Heart right ventricle (tissue), 16 donors: ENCODE measurements at places on chromosomes 2 and 18. TPM values are rescaled to one million over a fixed set of nuclear protein-coding genes. Genes with fewer than 3 reads are reported as not detected.

- DNase-seq = no peak
Observed at GRCh38 chr2:120066800-120067547, 54.1 kb downstream of the EPB41L5 start.

DNA sequence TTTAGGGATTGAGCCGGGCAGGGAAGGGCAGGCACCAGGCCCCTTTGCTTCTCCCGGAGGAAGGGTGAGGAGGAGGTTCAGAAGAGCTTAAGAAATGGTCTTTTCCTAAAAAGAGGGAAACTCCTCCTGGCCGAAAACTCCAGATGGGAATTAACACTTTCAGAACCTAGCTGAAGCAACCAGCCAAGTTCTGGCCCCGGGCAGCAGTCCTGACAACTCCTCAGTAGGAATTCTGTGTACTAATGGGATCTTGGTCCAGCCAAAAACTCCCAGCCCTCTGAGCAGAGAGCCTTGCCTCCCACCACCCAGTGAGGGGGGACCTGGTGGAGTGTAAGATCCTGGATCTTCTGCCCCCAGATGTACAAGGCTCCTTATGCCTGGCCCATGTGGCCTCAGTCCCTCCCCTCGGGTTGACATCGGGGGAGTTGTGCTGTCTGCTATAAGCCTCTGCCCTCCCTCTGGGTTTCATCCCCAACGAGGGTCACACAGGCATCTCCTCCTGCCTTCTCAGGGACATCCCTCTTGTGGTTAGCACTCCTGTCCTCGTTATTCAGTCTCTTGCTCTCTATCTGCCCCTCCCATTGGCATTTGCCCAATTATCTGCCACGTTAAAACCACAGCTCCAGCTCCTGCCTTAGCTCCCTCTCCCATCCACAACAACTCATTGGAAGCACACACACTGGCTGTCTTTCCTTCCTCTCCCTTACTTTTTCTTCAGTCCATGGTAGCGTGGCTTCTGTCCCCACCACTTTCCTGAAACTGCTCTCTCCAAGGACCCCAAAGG, 184.6 kb downstream of the CYP26B1 start:
- DNase-seq = no peak

- DNase-seq = no peak
Observed at GRCh38 chr2:127081826-127082633, 24.9 kb downstream of the BIN1 start.

DNA sequence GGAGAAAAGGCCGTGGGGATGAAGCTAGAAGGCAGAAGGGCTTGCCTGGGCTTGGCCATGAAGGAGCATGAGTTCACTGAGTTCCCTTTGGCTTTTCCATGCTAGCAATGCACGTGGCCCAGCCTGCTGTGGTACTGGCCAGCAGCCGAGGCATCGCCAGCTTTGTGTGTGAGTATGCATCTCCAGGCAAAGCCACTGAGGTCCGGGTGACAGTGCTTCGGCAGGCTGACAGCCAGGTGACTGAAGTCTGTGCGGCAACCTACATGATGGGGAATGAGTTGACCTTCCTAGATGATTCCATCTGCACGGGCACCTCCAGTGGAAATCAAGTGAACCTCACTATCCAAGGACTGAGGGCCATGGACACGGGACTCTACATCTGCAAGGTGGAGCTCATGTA, 2.9 kb downstream of the CTLA4 start:
- DNase-seq = no peak

GRCh38 chr2:183000846-183001245, 37.4 kb downstream of the NCKAP1 start:
- no peak for DNase-seq

DNA sequence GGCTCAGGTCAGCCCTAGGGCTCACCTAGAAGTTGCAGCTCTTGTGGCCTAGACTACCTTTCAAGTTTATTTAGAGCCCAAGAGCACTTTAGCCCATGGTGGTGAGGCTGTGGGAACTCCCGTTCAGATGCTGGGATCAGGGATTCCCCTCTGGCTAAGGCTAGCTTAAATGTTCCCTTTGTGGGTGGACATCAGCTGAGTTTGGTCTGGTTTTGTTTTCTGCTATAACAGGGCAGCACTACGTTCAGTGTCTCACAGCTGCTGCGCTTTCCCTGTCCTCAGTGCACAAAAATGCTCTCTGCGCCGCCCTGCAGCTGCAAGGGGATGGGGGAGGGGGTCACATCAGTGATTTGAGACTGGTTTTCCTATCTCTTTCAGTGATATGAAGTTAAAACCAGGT, 170.5 kb upstream of the KCNJ3 start:
- no peak for DNase-seq

DNA sequence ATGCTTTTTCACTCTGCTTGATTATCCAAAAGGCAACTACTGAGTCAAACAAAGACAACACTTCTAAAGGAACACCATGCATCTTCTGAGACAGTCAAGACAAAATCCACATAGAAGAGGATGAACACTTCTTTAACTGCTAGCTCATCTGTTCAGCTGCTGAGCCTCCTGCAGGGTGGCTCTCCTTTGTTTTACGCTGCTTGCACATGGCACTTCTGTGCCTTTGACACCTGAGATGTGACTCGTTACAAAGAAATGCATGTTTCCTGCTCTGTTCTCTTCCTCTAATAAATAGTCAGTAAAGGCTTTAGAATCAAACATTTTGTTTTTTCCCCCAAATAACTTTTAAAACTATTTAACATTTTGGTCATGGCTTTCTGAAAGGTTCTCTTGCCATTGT, 1129.4 kb downstream of the TDRD15 start:
- DNase-seq = no peak

DNA sequence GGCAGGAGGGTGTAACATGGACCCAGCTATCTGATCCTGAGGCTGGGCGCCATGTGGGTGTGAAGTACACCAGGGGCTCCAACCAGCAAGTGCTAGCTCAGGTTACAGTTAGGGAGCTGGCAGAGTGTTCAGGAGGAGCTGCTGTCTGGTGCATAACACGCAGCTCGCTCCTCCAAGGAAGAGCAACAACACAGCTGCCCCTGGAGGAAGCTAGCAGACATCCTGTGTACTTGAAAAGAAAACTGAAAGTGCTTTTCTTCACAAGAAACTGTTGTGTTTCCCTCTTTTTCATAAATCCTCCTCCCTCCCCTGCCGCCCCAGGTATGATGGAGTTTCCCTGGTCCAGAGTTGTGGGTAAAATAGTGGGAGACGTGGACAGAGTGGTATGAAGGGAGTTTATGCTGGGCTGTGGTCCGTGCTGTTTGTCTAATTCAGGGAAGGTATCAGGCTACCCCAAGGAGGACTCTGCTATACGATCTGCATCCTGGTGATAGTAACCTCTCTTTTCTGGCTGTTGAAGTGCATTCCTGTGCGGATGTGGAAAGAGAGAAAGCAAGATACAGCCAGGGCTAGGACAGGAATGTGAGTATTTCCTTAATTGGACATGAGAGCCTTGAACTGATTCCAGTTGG, 6.1 kb upstream of the LBH start:
- peak; percentile 59 for DNase-seq

- no peak for DNase-seq
Observed at GRCh38 chr2:15660491-15661294, 69.0 kb downstream of the DDX1 start.

- DNase-seq = no peak
Observed at GRCh38 chr2:135009339-135009738, 37.9 kb downstream of the MAP3K19 start.

- no peak for DNase-seq
Observed at GRCh38 chr2:238019962-238020361, 40.8 kb upstream of the SCLY start.

- DNase-seq = peak; percentile 3
Observed at GRCh38 chr2:239913636-239914417, 111.3 kb downstream of the NDUFA10 start.

DNA sequence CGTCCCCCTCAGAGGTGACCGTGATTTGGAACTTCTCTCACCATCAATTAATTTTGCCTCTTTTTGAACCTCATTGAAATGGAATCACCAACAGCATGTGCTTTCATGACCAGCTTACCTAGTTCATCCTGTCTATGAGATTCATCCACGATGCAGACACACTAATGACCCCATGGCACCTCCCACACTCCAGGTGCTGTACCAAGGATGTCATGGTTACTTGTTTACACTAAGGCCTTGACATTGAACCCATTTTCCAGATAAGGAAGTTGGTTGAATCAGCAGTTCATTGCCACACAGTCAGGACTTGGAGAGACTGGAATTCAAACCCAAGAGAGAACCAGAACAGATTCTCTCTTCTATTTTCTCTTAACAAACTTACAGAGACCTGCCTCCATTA, 139.0 kb downstream of the ZFP36L2 start:
- no peak for DNase-seq

DNA sequence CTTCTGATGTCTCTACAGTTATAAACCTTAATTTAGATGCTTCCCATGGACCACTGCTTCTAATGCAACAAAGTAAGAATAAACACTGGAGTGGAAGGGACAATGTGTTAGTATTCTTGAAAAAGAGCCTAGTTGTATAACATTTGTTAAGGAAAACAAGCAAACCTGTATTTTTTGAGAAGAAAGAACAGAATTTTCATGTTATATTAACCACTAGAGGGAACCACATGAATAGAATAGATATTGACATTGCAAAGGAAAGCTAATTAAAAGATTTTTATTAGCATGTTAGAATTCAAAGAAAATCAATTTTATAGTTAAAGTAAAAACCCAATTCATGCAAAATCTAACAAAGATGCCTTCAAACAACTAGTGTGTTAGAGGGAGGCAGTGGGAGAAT, 151.2 kb upstream of the BARD1 start:
- DNase-seq = no peak

DNA sequence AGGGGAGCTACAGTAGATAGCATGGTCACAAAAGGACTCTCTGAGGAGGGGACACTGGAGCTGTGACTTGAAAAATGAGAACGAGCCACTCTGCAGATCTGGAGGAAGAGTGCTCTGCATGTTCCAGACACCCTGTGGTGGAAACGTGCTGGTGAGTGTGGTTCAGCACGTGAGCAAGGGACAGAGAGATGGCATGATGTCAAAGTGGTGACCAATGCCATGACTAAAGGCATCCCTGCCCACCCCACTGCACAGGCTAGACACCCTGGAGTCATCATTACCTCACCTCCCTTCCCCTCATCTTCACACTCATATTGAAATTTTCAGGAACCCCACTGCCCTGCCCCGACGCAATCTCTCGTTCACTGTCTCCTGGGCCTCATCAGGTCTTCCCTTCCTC, 56.5 kb downstream of the SLC4A5 start:
- DNase-seq = no peak

DNA sequence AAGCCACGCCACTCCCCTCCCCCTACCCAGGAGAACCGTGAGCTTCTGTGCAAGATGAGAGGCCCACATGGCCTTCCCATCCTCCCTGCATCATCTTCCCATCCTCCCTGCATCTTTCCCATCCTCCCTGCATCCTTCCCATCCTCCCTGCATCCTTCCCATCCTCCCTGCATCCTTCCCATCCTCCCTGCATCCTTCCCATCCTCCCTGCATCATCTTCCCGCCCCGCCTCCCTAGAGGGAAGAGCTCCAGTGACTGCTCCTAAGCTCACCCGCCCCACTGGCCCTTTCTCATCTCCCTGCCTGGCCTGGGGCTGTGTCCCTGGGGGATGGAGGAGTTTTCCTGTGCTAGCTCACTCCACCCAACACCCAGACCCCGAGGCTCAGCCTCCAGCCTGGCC, 93.3 kb upstream of the ASAP2 start:
- no peak for DNase-seq

GRCh38 chr2:123073371-123073770, 951.7 kb upstream of the CNTNAP5 start:
- DNase-seq = no peak

- DNase-seq = no peak
Observed at GRCh38 chr2:128457006-128457604, 138.4 kb upstream of the HS6ST1 start.

Gene ACMSD
- total RNA-seq = not detected

Gene PCARE
- total RNA-seq = 1.8 TPM

Gene MSTN
- 0.21 TPM for total RNA-seq

Gene DUSP19
- total RNA-seq = 10.6 TPM

Gene DGUOK
- 22.6 TPM for total RNA-seq

Gene AFG3L2
- 147 TPM for total RNA-seq

Gene VIT
- 10.6 TPM for total RNA-seq

Gene FEV
- total RNA-seq = not detected

Gene MROH2A
- not detected for total RNA-seq
